ENCODE measurements at places on chromosomes 16 and 17. TPM values are rescaled to one million over a fixed set of nuclear protein-coding genes. Genes with fewer than 3 reads are reported as not detected.

The HAGH gene
- total RNA-seq = 50.9 TPM

The CCDC92B gene
- total RNA-seq = 0.29 TPM

The MYH2 gene
- not detected for total RNA-seq

The TBC1D3 gene
- total RNA-seq = not detected

The MT1H gene
- total RNA-seq = not detected

The CORO6 gene
- total RNA-seq = 0.13 TPM

The PLSCR3 gene
- total RNA-seq = 5.1 TPM

The PIRT gene
- total RNA-seq = not detected

The CDYL2 gene
- 0.19 TPM for total RNA-seq

The WFDC1 gene
- 808 TPM for total RNA-seq

The CES5A gene
- 1.0 TPM for total RNA-seq

The NOD2 gene
- total RNA-seq = not detected

The VTN gene
- total RNA-seq = 0.24 TPM

The CCDC57 gene
- total RNA-seq = 17.8 TPM

The PYDC1 gene
- not detected for total RNA-seq

The ABCC11 gene
- total RNA-seq = 1.5 TPM

The RCVRN gene
- total RNA-seq = not detected

The C17orf67 gene
- 1.1 TPM for total RNA-seq

The TPSD1 gene
- total RNA-seq = not detected

The TEKT5 gene
- not detected for total RNA-seq

The MMP28 gene
- not detected for total RNA-seq

The MFAP4 gene
- not detected for total RNA-seq

The ABCA6 gene
- total RNA-seq = 0.75 TPM

The NOS2 gene
- total RNA-seq = 0.18 TPM

The OR2C1 gene
- not detected for total RNA-seq

The TP53TG3D gene
- 10.3 TPM for total RNA-seq

The SYNGR3 gene
- total RNA-seq = 0.37 TPM

Data from SK-MEL-5 (cell line).